ENCODE measurements at places on chromosomes 6 and 20.

- no peak for DNase-seq
Observed at GRCh38 chr6:15427331-15428070, 181.6 kb downstream of the JARID2 start.

GRCh38 chr6:84774985-84775284 is 10.5 kb upstream of the TBX18 start:
- DNase-seq = no peak

DNA sequence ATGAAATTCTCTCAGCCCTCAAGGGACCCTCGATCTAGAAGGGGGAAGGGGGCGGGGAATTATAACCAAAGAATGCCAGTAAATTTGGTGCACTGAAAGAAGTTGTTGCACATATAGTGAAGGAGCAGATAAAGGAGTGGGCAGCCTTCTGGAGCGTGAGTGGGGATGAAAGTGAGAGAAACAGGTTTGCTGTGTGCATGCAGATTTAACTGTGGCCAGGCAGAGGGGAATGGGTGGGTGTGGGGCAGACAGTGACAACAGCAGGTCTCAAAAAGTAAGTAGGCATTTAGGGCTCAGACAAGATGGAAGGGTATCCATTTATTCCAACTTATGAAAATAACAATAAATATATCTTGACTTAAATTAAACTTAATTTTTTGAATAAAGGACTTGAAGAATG is 149.1 kb downstream of the KCNQ5 start:
- DNase-seq = no peak

DNA sequence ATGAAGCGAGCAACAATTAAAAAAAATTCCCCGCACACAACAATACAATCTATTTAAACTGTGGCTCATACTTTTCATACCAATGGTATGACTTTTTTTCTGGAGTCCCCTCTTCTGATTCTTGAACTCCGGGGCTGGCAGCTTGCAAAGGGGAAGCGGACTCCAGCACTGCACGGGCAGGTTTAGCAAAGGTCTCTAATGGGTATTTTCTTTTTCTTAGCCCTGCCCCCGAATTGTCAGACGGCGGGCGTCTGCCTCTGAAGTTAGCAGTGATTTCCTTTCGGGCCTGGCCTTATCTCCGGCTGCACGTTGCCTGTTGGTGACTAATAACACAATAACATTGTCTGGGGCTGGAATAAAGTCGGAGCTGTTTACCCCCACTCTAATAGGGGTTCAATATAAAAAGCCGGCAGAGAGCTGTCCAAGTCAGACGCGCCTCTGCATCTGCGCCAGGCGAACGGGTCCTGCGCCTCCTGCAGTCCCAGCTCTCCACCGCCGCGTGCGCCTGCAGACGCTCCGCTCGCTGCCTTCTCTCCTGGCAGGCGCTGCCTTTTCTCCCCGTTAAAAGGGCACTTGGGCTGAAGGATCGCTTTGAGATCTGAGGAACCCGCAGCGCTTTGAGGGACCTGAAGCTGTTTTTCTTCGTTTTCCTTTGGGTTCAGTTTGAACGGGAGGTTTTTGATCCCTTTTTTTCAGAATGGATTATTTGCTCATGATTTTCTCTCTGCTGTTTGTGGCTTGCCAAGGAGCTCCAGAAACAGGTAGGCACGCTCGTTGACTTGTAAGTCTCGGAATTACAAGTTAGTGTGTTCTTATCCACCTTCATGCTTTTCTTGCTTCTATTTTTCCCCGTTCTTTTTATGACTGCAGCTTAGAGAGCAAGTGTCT is at the start of gene EDN1:
Gene EDN1 (plus strand): TSS at position 429 of the 888 bp plus-strand sequence. CDS start 269 bp downstream, at position 698.
- DNase-seq = peak; percentile 77

- no peak for DNase-seq
Observed at GRCh38 chr20:56781108-56781739, 152.1 kb downstream of the TFAP2C start.

Measured in NCI-H1105 treated with DMSO at 0.1 percent for 48 hours (cell line).